Hematopoietic multipotent progenitor cell treated with erythropoietin and hydrocortisone succinate and interleukin-3 and kit ligand, for 6 days (in vitro differentiated cells): ENCODE measurements at places on chromosomes 7 and 10.
A peak's percentile ranks its signal among the peaks of the same experiment; 100 is the strongest.

- no peak for DNase-seq
Observed at GRCh38 chr10:46097576-46098317, 51.7 kb upstream of the MSMB start.

- no peak for DNase-seq
Observed at GRCh38 chr10:100685331-100685730, 60.1 kb upstream of the PAX2 start.

DNA sequence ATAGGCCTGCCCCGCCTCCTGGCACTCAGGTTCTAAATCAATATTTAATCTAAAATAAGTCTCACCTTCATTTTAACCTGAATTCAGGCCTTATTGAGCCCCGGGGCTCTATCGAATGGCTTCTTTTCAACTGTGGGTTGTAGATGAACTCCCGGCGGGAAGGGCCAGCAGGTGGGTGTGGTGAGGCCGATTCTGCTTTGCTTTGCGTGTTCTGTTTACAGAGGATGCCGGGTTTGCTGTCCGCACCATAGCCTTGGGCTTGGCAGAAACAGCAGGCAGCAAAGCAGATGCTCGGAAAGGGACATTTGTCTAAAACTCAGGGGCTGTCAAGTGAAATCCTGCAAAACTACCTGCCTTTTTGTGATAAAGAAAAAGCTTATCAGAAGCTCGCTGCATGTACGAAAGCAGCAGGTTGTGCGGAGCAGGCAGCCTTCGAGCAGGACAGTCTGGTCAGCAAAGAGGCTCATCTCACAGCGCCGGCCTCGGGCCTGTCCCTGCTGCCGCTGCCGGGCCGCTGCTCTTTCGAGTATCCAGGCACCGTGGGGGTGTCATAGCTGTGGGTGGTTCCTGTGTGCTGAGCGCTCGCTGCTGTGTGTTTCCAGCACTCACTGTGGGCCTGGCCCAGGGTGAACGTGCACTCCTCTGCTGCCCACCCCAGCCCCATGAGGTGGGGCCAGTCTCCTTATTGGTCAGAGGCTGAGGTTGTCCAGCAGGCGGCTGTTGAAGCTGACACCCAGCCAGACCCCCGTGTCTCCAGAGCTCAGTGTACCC is 434.8 kb upstream of the FOXK1 start:
- DNase-seq = no peak

GRCh38 chr10:17115683-17116082 is 13.9 kb downstream of the CUBN start:
- no peak for DNase-seq

GRCh38 chr7:149093228-149093627 is 2.7 kb upstream of the ZNF786 start:
- DNase-seq = peak; percentile 33
